T-helper 2 cell (primary cell): ENCODE measurements at places on chromosomes 3 and 15.

- DNase-seq = no peak
Observed at GRCh38 chr3:170840291-170840859, 29.6 kb downstream of the RPL22L1 start.

DNA sequence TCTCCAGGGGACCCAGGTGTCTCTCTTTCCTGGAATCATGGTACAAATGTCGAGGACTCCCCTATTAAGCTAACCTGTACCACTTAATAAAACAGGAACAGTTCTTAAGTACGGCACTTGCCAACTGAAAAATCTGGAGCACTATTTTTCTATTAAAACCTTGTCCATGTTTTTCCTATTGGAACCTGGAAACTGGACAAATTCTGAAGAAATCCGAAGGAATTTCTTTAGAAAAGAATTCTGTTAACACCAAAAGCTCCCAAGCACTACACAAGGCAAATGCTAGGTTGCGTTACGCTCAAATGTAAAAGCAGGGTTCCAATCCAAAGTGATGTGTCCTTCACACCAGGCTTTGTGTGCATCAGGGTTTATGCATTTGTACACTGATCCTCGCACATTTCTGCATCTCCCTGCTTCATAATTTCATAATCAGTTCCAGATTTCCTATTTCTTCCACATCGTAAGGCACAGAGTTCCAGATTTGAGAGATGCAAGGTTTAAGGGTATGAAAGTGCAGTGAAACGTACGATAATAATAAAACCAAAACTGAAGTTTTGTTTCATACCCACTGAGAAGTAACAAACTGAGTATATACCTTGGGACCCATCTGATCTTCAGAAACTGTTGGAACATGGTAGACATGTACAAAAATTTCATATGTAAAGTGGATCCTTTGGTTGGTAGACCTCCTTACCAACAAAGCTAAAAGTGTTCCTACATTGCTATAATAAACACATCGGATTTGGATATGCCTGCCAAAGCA, 132.1 kb upstream of the WNT5A start:
- no peak for DNase-seq

DNA sequence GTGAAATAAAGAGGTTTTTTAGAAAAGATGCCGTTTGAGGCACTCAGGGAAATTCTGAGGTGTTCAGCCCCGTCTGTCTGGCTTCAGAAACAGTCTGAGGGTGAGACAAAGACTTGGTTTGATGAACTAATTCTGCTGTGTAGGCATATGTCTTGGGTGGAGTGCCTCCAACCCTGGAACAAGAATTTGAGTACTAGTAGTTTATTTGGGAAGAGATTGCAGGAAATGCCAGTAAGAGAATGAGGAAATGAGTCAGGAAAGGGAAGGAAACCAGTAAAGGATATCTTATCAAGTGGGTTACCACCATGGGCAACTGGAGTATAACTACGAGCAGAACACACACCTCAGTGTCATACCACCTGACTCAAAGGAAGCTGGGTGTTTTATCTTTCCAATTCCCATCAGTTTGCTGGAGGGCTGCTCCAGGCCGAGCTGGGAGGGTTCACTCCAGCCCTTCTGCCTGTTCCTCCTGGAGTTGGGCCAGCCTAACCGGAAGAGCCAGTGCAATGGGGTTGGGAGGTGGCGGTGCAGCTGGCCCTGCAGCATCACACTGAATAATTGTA, 75.3 kb downstream of the TGFBR2 start:
- no peak for DNase-seq

GRCh38 chr3:114962189-114962588, 184.9 kb downstream of the ZBTB20 start:
- DNase-seq = no peak

DNA sequence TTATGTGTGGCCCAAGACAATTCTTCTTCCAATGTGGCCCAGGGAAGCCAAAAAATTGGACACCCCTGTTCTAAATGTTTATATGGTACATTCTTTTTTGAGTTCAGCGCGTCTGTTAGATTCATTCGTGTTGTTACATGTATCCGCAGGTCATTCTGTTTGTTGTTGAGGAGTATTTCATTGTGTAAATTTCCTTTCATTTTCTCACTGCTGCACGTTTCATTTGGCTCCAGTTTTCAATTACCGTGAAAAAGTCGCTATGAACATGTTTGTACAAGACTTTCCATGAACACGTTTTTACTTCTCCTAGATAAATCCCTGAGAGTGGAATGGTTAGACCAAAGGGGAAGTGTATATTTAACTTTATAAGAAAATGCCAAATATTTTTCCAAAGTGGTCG, 7.5 kb upstream of the OPA1 start:
- no peak for DNase-seq

GRCh38 chr3:141384157-141384556, 15.9 kb downstream of the ZBTB38 start:
- no peak for DNase-seq

GRCh38 chr15:87213626-87214025, 1042.9 kb downstream of the NTRK3 start:
- no peak for DNase-seq

- DNase-seq = no peak
Observed at GRCh38 chr15:61518191-61518950, 289.3 kb upstream of the RORA start.

DNA sequence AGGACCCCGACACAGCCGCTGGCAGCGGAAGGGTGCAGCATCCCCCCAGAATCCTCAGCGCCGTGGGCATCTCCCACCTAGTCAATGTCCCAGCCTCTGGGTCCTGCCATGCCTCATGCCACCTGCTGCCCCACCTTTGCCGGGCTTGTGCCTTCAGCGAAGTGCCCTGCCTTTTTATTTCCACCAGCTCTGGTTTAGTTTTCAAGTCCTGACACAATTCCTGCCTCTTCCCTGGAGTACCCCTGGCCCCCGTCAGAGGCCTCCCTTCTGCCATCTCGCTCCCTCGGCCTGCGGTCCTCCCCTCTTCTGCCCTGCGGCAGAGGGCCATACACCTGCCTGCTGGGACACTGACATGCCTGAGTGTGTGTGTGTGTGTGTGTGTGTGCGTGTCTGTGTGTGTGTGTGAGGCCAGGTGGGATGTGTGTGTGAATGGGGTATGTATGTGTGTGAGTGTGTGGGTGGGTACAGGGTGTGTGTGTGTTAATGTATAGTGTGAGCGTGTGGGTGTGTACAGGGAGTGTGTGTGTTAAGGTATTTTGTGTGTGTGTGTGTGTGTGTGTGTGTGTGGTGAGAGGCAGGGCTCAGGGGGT, 129.9 kb downstream of the SMAD6 start:
- no peak for DNase-seq

- DNase-seq = no peak
Observed at GRCh38 chr3:191198480-191198879, 561 bp upstream of the OSTN start.

DNA sequence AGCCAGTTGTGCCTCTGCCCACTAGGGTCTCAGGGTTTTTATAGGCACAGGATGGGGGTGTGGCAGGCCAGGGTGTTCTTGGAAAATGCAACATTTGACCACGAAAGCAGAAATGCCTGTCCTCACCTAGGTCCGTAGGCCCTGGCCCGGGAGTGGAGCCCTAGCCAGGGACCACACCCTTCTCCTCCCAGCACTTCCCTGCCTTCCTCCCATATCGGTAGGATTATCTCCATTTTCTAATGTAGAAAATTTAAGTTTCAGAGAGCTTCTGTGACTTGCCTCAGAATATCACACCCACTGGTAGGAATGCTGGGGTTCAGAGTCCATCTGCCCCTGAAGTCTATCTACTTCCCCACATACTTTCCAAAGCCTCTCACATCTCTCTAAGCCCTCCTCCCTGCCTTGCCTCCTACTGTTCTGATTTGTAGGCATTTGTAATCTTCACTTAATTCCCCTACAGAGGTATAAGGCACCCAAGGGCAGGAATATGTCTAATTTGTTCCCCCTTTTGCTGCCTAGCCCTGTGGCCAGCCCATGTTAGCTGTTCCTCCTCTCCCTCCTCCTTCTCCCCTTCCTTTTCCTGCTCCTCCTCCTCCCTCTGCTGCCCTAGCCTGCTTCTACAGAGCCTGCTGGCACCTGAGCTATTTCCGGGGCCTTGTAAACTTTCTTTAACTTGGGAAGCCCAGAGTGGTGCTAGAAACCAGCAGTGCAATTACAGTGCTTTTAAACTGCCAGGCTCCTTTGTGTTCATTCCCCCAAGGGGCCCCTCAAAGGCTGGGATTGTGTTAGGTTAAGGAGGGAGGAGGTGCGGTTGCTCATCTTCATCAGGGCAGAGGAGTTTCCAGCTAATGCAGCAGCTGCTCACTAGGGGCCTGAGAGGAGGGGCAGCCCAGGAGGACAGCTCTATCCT, 71.1 kb downstream of the MRPL46 start:
- no peak for DNase-seq

DNA sequence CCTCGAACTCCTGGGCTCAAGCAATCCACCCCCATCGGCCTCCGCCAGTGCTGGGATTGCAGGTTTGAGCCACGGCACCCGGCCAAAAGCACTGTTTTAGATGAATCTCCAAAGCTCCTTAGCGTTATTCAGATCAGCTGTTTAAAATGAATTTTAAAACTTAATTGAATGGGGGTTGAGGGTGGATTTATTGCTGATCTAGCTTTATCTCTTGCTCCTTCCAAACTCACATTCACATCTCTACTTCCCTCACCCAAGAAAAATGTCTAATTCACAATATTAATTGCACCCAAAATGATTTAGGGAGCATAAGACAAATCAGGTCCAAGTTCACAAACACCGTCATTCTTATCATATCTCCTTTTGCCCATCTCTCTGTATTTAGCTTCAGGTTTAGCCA, 89.8 kb downstream of the MEIS2 start:
- no peak for DNase-seq

- no peak for DNase-seq
Observed at GRCh38 chr15:41886741-41887140, 7.1 kb downstream of the SPTBN5 start.

DNA sequence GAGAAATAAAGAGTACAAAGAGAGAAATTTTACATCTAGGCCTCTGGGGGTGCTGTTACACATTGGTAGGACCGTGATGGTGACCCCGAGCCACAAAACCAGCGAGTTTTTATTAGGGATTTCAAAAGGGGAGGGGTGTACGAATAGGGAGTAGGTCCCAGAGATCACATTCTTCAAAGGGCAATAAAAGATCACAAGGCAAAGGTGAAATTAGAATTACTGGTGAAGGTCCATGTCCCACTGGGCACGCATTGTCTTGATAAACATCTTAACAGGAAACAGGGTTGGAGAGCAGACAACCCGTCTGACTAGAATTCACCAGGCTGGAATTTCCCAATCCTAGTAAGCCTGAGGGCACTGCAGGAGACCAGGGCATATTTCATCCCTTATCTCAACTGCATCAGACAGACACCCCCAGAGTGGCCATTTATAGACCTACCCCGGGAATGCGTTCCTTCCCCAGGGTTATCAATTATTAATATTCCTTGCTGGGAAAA, 4.3 kb downstream of the IRAK2 start:
- DNase-seq = no peak

- DNase-seq = no peak
Observed at GRCh38 chr15:69140306-69140705, 20.1 kb upstream of the GLCE start.

DNA sequence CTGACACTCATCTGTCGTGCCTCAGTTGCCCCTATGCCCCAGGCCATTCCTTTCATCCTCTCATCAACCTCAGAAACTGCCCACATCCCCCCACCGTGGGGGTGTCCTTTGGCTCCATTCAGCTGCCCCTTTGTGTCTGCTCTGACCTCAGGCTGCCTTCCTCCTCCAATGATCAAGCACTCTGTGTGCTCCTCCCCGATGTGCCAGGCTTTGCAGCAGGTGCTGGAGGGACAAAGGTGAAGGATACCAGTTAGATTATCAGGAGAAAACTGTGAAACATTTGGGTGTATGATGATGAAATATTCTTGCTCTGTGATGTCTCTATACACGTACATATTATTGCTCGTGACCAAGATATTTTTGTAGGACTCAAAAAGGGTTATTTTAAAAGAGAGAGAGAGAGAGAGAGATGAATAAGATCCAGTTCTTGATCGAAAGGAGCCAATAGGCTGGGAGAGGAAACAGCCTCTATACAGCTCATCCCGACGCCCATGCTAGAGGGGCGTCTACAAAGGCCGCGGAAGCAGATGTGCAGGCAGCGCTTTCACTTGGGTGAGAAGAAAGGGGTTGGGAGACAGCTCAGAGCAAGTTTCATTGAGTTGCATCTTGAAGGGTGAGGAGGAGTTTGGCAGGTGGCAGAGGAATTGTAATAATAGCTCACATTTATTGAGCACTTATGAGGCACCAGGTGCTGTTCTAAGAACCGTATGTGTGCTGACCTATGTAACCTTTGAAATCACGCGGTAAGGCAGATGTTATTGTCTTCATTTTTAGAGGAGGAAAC, 28.3 kb upstream of the ADCY5 start:
- DNase-seq = no peak

DNA sequence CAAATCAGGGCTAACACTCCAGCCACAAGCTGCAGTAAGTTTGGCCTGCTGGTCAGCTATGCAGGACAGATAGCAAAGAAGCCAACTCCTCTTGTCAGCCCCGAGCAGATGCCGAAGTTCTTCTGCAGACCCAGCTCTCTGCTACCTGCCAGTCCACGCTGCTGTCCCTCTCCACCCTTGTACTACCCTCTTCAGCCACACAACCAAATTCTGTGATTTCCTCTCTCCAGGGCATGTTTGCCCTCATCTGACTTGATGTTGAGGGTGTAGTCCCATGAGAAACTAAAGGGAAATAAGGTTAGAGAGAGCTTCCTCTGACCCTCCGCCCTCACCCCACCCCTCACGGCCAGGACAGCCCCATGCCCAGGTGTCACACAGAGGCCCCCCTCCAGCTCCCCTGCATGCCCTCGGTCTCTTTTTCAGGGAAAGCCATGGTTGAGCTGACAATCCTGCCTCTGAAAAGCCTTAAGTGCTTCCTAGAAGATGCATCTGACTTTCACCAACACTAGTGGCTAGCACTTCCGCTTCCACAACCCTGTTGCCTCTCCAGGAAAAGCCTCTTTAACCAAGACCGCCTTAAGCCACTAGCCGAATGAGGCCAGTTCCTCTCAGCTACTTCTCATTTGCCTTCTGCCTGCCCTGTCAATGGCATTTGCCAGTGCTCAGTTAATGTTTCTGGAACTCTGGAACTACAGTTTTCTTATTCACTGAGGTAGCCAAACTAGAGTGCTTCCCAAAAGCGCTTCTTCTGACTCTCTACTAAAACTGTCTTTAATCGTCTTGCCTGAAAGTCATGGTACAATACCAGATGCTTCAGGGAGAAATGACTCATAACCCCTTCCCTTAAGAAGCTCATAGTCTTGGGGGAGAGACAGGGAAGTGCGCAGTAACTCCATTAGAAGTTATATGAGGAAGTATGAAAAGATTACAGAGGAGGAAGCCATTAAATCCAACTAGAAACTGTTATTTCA, 300.4 kb upstream of the STT3B start:
- no peak for DNase-seq

- DNase-seq = no peak
Observed at GRCh38 chr15:78768531-78769408, 42.5 kb downstream of the ADAMTS7 start.
